SW 1271 (cell line): ENCODE measurements at places on chromosomes 12 and 14.

GRCh38 chr12:2551412-2551900 is 243.3 kb upstream of the FKBP4 start:
- no peak for DNase-seq

DNA sequence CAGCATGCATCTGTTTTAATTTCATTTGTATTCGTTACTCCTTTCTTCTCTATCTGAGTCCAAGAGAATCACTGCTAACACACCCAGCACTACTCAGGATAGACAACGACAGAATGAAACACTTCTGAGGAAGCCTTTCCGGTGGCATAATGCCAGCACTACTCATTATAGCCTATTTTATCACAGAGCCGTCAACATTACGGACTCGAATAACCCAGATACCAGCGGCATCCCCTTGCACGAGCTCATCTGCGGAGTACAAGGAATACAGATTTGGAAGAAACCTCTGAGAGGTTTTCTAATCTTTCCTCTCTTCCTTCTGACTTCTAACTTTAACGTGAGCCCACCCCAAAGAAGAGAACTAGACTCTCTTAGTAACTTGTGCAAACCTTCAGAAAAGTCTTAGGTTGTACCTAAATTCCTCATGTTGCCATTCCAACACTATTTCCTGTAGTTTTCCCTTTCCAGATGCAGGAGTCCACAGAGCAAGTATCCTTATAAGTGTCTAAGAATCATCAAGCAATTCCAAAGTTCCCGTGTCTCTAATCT is 248.1 kb downstream of the APAF1 start:
- DNase-seq, result no peak

- no peak for DNase-seq
Observed at GRCh38 chr12:84637926-84638325, 274.7 kb downstream of the SLC6A15 start.

GRCh38 chr14:104939666-104940410 is 15.2 kb downstream of the PLD4 start:
- no peak for DNase-seq

DNA sequence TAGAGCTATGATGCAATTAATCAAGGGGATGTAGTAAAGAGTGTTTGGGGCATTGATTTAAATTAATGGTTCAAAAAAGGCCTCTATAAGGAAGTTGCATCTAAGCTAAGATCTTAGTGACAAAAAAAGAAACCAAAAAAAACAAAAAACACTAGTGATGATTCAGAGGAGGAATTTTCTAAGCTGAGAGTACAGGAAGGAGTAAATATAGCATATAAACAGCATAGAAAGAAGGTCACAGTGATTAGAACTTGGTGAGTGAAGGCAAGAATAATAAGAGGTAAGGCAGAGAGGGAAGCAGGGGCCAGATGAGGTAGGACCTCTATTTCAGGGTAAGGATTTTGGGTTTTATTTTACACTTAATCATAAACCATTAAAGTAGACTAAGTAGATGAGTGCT is 48.0 kb upstream of the PDZRN4 start:
- no peak for DNase-seq

DNA sequence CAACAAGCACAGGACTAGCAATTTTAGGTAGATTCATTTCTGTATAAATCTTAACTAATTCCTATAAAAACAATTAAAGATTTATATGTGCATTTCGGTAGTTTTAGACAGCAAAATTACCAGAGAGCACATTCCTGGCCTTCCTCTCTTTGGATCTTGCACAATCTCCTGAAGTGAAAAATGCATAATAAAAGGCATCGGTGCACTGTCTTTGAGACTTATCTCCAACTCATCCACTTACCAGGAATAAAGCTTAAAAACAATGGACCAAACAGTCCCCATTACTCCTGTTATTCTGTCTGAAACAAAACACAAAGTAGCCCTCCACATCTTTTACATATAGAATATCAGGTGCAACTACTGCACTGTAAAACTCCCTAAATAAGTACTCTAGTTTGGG is 69.3 kb downstream of the HECTD1 start:
- no peak for DNase-seq

DNA sequence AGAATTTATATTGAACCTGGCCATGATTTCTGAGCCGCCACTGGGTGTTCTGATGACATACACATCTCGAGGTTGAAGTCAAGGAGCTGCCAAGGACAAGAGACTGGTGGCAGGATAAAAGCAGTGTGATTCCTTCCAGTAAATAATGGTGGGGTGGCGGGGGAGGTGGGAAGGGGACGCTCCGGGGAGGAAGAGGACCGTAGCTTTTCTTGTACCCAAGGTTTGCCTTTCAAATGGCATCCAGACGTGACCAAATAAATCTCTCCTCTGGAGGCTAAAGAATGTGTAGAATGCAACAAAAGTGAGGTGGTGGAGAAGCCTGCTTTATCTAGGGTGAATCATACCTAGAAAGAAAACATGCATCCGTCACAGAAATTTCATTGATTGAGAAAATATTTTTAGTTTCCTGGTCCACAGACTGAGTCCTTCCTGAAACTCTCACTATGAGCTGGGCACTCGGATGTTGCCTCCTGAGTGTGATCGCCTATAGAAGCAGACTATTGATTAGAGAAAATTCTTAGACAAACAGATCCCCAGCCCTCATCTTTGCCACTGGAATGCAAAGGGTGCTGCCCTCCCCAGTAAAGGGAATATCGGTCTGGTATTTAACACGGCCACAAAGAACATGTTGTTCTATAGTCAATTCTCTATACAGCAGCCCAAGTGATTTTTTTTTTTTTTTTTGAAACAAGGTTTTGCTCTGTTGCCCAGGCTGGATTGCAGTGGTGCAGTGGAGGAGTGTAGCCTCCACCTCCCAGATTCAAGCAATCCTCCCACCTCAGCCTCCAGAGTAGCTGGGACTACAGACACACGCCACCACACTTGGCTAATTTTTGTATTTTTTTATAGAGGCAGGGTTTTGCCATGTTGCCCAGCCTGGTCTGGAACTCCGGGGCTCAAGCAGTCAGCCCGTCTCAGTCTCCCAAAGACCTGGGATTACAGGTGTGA is 112.1 kb downstream of the DPF3 start:
- DNase-seq, result peak; percentile 33

DNA sequence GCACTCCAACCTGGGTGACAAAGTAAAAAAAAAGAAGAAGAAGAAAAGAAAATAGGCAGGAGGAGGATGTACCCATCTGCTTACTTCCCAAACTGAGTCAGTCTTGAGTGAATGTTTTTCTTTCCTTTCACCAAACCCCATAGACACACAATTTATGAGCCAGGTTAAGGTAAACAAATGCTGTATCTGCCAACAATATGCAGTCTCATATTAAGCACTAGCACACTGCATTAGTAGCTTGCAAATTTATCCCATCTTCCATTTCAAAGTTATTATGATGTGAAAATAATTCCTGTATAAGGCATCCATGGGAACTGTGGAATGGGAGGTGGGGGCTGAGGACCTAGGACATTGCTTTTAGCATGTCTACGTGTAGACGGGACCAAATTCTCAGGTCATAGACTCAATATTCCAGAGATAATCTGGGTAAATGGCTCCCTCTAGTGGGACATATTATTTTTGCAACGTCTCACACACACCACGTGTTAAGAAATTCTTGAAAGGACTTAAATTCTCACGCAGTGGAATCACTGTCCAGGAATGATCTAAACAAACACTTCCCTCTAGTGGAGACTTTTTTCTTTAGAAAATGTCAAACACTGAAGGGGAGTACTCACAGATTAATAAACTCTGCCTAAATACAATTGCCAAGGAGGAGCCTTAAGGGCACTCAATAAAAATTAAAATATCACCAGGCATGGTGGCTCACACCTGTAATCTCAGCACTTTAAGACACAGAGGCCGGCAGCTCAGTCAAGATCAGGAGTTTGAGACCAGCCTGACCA is 17.1 kb upstream of the OR10P1 start:
- peak; percentile 78 for DNase-seq

- no peak for DNase-seq
Observed at GRCh38 chr12:111111681-111112080, 191.3 kb upstream of the MYL2 start.

DNA sequence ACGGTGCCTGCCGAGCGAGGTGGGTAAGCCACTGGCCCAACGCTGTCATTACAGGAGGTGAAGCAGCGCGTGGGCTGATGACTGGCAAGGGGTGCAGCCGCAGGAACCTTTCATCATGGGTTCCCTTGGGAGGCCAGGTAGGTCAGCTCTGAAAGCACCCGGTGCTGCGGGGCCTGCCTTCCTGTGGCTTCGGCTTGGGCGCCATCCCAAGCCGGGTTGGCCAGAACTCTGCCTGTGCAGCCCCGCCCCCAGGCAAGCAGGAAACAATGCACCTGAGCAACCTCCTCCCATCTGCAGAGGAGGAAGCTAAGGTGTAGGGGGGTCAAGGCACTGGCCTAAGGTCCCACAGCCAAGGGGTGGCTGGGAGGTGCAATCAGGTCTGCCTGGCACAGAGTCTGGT is 20.0 kb upstream of the HHIPL1 start:
- DNase-seq, result no peak

GRCh38 chr12:12810553-12811021 is 2.6 kb upstream of the DDX47 start:
- DNase-seq, result no peak

- DNase-seq, result no peak
Observed at GRCh38 chr12:40312982-40313576, 88.3 kb downstream of the LRRK2 start.

DNA sequence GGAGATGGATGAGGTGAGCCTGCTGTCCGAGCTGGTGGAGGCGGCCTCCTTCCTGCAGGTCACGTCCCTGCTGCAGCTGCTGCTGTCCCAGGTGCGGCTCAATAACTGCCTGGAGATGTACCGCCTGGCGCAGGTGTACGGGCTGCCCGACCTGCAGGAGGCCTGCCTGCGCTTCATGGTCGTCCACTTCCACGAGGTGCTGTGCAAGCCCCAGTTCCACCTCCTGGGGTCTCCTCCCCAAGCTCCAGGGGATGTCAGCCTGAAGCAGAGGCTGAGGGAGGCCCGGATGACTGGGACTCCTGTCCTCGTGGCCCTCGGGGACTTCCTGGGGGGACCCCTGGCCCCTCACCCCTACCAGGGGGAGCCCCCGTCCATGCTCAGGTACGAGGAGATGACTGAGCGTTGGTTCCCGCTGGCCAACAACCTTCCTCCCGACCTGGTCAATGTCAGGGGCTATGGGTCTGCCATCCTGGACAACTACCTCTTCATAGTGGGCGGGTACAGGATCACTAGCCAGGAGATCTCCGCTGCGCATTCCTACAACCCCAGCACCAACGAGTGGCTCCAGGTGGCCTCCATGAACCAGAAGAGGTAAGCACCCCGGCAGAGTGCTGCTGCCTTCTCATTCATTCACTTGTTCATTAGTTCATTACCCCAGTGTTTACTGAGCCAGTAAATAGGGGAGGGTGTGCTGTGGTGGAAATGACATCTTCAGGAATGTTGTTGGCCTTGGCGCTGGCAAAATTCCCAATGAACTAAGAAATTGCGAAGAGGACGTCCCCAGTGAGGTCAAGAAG is 774 bp upstream of the MANSC4 start:
- no peak for DNase-seq

GRCh38 chr12:11070999-11071398 is 8.9 kb upstream of the TAS2R46 start:
- no peak for DNase-seq

DNA sequence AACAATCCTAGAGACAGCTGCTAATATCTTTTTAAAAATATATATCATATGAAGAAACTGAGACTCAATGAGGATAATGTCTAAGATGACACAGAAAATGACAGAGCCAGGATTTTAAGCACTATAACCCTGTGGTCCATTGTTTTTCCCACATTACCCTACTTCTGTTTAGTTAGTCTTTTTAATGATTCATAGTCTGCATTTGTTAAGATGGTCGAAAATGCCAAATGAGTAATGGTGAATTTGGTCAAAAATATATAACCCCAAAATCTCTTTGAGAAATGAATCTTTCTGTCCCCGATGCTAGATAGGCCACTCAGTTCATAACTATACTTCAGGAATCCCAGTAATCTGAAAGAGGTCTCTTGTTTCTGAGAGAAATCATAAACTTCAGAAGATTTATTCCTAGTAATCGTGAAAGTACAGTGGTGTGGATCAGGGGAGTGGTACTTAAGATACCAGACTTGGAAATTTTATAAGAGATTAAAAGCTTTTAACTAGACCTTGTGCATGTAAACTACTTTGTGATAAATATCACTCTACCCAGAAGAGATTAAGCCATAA is 10.8 kb downstream of the RTRAF start:
- no peak for DNase-seq

GRCh38 chr12:65565601-65566560 is 258.4 kb upstream of the HMGA2 start:
- DNase-seq, result no peak

DNA sequence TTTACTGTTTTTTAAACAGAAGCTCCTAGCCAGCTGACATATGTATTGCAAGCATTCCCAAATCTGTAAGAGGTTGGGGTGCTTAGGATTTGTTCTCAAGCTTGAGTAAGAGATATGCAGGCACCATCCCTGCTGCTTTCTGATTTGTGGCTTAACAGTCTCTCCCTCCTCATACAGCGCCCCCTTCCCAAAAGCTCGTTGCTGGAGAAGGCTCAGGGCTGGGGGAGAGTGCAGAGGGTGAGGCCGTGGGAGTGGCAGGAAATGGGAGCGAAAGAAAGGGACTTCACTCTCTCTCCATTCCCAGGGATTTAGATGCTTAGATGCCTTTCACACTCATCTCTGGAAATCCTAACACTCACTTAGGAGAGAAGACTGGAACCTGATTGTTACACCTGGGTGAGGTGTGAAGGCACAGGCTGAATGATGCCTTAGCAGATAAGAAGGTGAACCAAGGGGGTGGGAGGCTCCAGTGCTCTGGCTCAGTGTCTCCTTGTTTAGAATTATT is 172.0 kb downstream of the C12orf75 start:
- no peak for DNase-seq

- DNase-seq, result no peak
Observed at GRCh38 chr14:24875991-24876878, 173.7 kb downstream of the STXBP6 start.

GRCh38 chr14:59771577-59771976 is 99.0 kb downstream of the RTN1 start:
- DNase-seq, result peak; percentile 20

- DNase-seq, result no peak
Observed at GRCh38 chr12:53725824-53726223, 1.4 kb downstream of the CALCOCO1 start.

- no peak for DNase-seq
Observed at GRCh38 chr12:3315201-3315661, 175.8 kb upstream of the PRMT8 start.

- no peak for DNase-seq
Observed at GRCh38 chr14:58882577-58883018, 244.8 kb downstream of the DACT1 start.
